ENCODE measurements at places on chromosomes 12 and 14. TPM values are rescaled to one million over a fixed set of nuclear protein-coding genes. Genes with fewer than 3 reads are reported as not detected.

Gene KRT78
- not detected for total RNA-seq

DNA sequence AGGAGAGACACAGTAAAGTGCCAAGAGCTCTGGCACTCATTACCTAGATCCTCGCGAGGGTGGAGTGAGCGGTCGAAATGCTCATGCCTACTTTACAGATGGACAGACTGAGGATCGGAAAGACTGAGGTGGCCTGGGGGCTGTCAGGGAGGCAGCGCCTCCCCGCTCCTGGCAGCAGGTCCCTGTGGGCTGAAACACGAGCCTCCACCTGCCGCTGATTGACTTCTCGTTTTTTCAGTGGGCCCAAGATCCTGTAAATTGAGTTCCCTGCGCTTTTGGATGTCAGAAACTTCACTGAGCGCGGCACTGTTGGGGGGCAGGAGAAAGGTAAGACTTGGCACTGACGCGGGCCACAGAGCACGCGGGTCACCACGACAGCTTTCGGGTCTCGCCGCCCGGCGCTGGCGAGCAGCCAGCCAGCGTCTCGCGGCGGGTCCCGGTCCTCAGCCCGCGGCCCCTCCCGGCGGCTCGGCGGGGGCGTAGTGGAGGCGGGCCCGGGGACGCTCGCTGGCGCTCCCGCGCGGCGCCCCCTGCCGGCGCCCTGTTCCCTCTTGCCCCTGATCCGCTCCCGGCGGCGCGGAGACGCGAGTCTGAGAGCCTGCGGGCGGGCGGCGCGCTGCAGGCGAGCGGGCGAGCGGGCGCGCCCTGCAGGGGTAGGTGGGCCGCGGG, 552 bp upstream of the SCN8A start:
- peak overlapping the region; percentile 64 for H3K4me3 ChIP-seq
- H3K27me3 ChIP-seq = no peaks in the 10 kb centered on the region
- H3K36me3 ChIP-seq = no peaks in the 10 kb centered on the region
- peaks cover 10% of the 10 kb centered on the region for H3K4me1 ChIP-seq
- DNase-seq = peak; percentile 90

Gene SERPINA9
- 182 TPM for total RNA-seq

Gene CFAP251
- 17.9 TPM for total RNA-seq

DNA sequence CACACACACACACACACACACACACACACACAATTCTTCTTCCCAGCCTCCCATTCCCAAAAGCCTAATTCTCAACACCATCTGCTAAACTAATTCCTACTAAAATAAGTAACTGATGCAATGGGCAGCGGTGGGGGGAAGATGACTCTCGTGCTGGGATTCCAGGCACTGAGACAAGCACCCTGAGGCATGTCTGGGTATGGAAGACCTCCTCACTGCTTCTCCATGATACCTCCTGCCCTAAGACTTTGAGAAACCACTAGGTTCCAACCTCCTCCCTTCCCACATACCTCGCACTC, 789 bp upstream of the VWF start:
- H3K4me3 ChIP-seq = no peak overlapping the region
- H3K4me1 ChIP-seq = no peaks in the 10 kb centered on the region
- no peak overlapping the region for H3K27ac ChIP-seq
- no peaks in the 10 kb centered on the region for H3K27me3 ChIP-seq
- H3K36me3 ChIP-seq = no peaks in the 10 kb centered on the region

GRCh38 chr12:6699989-6700645, 498 bp downstream of the PIANP start:
- peak; percentile 12 for DNase-seq
- H3K4me1 ChIP-seq = peaks cover 36% of the 10 kb centered on the region
- H3K27ac ChIP-seq = no peak overlapping the region
- H3K4me3 ChIP-seq = no peak overlapping the region
- H3K36me3 ChIP-seq = no peaks in the 10 kb centered on the region

Gene LYZ
- total RNA-seq = not detected

- no peak overlapping the region for H3K4me3 ChIP-seq
- no peak overlapping the region for H3K27ac ChIP-seq
- no peaks in the 10 kb centered on the region for H3K4me1 ChIP-seq
- H3K36me3 ChIP-seq = no peaks in the 10 kb centered on the region
Observed at GRCh38 chr12:101204602-101205304, 5.3 kb downstream of the SLC5A8 start.

Gene CD163
- total RNA-seq = not detected

DNA sequence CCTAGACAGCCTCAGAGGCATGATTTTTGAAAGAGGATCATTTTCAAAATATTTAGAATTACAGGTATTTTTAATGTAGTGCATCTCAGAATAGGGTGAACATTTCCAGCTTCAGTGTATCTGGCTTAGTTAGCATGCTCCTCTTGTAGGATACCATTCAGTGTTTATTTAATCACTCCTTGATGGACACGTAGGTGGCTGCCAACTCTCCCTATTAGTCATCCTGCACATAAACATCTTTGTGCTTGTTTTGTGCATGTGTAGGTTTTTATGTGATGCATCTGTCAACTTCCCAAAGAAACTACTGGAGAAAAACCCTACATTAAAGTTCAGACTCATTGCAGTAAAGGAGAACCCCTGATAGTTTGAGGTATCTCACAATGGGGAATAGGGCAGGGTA, 52.5 kb upstream of the RBM19 start:
- DNase-seq = no peak
- H3K36me3 ChIP-seq = no peaks in the 10 kb centered on the region
- H3K4me1 ChIP-seq = no peaks in the 10 kb centered on the region
- no peaks in the 10 kb centered on the region for H3K27me3 ChIP-seq

- H3K27ac ChIP-seq = peak overlapping the region; percentile 74
- peaks cover 55% of the 10 kb centered on the region for H3K4me1 ChIP-seq
Observed at GRCh38 chr12:71870416-71870815, 30.9 kb downstream of the TBC1D15 start.

GRCh38 chr12:68825569-68826217, 17.7 kb downstream of the MDM2 start:
- no peak overlapping the region for H3K4me3 ChIP-seq
- DNase-seq = no peak
- peaks cover 58% of the 10 kb centered on the region for H3K36me3 ChIP-seq

Data from Karpas-422 (cell line).